NCI-H446 treated with DMSO at 0.1 percent for 48 hours (cell line): ENCODE measurements at places on chromosomes 16 and 17.

DNA sequence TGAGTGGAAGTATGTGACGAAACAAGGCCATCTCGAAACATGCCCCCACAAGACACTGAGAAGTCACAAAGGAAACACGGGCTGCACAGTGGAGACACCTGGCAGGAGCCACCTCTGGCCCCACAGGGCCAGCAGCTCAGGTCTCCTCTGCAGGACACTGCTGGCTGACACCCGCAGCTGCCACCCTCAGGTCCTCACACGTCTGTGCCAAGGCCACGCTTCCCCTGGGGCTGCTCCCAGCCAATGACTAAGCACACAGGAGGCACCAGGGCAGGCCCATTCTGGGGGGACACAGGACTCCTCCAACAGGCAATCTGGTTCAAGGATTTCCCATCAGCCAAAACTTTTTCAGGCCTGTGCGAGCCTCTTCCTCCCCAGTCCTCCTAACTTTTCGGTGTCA is 36.4 kb downstream of the MBTPS1 start:
- no peak for DNase-seq

DNA sequence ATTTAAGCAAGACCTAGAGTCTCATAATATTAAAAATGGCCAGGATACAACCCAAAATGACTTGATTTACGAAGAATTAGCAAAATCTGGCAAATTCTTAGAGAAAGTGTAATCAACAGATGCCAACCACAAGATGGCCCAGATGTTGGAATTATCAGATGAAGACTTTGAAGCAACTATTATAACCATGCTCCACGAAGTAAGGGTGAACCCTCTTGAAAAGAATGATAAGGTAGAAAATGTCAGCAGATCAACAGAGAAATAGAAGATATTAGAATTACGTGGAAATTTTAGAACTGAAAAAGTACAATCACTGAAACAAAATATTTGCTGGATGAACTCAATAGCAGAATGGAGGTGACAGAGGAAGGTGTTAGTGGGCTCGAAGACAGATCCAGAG is 50.1 kb upstream of the CLEC19A start:
- no peak for DNase-seq

- DNase-seq, result no peak
Measured at GRCh38 chr16:66658860-66659190, 37.7 kb downstream of the CMTM4 start.

GRCh38 chr16:57908409-57908987 is 62.4 kb downstream of the CNGB1 start:
- DNase-seq, result no peak

DNA sequence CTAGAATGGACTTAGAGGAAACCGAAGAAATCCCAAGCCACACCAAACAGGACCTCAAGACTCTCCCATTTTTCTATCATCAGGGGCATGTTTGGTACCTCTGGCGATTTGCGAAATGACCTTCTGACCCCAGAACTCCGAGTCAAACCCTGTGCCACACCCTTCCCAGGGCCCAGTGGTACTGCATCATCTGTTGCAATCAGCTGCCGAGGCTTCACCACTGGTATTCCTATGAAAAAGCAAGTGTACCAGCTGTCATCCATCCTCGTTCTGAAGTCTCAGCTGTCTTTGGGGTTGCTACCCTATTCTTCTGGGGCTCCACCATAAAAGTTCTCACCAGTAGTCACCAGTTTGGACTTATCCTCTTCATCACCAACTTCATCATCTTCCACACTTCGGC is 2.3 kb upstream of the RSKR start:
- DNase-seq, result no peak

- no peak for DNase-seq
Measured at GRCh38 chr16:22229889-22230288, 23.8 kb downstream of the EEF2K start.
